ENCODE measurements at places on chromosomes 7 and 10.

GRCh38 chr7:753190-753589 lies 26.1 kb upstream of the PRKAR1B start:
- no peak for DNase-seq

DNA sequence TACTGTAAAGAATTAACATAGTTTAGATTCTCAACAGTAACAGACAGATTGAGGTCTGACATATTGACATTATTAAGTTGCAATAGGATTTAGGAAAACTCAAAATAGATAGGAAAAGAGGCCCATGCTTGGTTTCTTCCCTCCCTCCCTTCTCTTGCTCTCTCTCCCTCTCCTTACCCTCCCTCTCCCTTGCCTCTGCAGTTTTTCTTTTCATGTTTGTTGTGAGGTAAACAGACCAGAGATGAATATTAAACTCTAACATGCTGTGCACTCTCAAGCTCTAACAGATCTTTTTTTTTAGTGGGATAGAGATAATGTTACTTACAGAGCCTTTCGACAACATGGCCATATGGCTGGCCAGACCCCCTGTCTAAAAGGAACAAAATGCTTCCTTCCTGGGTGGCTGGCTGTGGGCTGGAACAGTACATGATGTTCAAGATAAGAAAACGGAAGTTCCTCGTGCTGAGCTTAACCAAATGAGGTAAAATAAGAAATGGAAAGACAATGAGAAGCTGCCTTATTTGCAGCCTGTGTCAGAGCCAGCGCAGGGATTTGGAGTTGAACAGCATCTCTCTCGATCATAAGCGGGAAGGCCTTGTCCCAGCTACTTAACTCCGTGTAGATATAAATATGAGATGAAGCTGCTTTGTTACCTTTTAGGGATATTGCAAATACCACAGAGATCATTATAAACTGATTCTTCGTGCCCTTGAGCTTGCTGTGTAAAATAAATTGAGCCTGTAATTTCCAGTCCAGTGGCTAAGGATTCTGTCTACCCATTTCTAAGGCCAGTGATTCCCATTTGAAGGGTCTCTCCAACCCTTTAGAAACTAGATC lies 391.9 kb upstream of the NPVF start:
- no peak for DNase-seq

DNA sequence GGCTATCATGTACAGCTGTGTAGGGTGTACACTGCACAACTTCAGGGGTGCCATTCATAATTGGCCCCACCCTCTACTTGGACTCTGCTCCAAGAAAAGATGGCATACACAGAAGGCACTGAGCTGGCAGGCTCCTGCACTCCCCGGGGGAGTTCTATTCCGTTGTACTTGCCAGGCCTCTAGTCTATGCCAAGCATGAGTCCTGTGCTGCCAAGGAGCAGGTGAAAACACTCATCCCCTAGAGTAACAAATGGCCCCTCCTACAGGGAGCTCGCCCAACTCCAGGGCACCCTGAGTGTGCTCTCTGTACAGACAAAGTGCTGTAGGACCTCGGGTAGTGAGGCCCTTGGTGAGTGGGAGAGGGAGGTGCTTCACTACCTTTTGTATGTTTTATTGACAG lies 127.2 kb downstream of the SLIT1 start:
- no peak for DNase-seq

DNA sequence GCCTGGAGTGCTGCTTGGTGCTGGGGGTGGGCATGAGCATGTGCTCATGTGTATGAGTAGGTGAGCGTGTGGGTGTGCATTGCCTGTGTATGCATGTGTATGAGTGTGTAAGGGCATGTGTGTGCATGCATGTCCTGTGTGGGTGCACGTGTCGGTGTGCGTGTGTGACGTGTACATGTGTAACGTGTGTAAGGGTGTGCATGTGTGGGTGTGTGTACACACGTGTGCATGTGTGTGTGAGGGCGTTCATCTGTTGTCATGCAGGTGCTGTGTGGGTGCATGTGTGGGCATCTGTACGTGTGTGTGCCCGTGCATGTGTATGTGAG lies 30.3 kb downstream of the FAM20C start:
- DNase-seq, result no peak

DNA sequence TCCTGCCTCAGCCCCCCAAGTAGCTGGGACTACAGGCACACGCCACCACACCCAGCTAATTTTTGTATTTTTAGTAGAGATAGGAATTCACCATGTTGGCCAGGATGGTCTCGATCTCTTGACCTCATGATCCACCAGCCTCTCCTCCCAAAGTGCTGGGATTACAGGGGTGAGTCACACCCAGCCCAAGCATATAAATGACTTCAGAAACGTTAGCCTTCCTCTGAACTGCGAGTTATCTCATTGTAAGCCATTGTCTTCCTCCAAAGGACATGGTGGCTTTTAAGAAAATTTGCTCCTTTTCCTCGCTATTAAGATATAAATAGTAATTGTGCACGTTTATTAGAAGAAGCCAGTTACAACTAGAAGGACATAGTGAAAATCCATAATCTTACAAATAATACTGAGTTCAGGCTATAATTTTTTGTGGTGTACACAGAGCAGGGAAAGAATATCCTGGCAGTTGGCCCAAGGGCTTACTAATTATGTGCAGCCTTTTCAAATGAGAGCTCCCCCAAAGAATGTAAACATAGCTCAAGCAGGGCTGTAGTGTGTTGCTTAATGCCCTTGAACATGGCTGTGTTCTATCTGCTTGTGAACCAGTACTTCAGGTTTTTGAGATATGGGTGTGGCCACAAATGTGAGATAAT lies 495.8 kb downstream of the PARD3 start:
- peak; percentile 94 for DNase-seq

DNA sequence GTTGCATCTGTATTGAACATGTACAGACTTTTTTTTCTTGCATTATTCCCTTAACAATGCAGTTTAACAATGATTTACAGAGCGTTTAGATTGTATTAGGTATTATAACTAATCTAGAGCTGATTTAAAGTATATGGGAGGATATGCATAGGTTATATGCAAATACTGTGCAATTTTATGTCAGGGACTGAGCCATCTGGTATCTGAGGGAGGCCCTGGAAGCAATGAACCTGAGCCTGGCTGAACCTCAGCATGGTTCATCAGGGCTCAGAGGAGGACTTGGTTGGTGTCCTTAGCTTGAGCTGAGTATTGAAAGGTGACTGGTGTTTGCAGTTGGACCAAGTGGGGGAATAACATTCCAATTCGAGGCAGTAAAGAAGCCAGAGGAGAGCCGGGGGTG lies 4.8 kb downstream of the ADCK2 start:
- DNase-seq, result no peak

- DNase-seq, result no peak
These were observed 118.8 kb downstream of the AOAH start for GRCh38 chr7:36605261-36606051.

- no peak for DNase-seq
These were observed 729.1 kb upstream of the NRP1 start for GRCh38 chr10:34063592-34063991.

DNA sequence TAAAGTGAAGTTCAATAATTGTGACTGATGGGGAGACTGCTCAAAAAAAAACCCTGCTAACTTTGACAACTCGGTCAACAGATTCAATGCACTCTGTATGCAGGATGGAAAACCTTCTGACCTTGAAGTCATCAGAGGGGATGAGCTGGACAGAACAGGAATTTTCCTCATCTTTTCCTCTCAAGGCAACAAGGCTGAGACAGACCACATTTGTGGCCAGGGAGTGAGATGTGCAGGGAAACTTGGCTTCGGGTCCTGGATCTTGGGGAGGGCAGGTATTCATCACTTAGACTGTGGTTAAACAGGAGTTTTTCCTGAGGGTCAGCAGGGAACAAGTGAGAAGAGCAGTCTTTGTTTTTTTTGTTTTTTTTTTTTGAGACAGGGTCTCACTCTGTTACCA lies 100.6 kb downstream of the BAMBI start:
- no peak for DNase-seq

DNA sequence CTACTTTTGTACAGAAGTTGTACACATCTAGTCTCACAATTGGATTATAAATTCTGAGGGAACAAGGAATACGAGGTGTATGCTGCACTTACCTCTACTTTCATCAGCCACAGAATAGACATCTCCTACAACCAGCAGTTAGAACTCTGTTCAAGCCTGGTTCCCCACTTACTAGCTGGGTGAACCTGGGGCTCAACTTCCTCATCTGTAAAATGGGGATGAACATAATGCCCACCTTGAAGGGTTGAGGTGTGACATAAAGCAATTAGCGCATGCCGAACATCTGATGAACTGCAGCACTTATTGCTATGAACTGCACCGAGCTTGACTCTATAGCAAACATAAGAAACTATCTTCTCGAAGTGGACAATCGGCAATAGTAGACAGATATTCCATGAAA lies 25.3 kb downstream of the XPNPEP1 start:
- DNase-seq, result no peak

All from tongue (tissue), 3 donors.